ENCODE measurements at places on chromosomes 1 and 21.
A peak's percentile ranks its signal among the peaks of the same experiment; 100 is the strongest.

DNA sequence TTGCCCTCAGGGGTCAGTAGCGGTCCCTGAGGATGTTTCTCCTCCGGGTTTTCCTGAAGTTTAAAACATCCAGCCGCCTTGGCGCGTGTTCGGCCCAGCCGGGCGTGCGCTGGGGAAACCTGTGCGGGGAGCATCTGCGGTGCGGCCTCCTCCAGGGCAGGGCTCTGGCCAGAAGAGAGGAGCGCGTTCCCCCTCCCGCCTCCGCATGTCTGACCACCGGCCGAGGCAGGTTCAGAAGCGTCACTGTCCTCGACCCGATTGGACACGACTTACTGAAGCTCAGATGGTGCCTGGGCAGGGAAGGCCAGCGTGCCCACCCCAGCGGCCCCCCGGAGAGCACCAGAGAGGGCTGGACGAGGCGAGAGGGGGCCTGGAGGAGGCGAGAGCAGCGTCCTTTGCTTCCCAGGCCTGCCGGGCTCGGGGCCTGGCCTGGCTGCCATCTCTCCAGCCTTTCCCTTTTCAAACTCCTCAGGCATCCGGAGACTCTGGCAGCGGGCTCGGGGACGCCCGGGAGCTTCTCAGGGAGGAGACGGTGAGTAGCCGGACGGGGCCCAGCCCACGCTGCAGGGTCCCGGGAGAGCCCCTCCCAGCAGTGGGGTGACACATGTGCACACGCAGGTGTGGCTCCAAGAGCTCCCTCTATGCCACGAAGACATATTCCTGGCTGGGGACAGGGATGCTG, 67.1 kb downstream of the SLC19A1 start:
- no peak for DNase-seq

- DNase-seq: no peak
Observed at GRCh38 chr1:208089149-208089548, 155.0 kb downstream of the PLXNA2 start.

DNA sequence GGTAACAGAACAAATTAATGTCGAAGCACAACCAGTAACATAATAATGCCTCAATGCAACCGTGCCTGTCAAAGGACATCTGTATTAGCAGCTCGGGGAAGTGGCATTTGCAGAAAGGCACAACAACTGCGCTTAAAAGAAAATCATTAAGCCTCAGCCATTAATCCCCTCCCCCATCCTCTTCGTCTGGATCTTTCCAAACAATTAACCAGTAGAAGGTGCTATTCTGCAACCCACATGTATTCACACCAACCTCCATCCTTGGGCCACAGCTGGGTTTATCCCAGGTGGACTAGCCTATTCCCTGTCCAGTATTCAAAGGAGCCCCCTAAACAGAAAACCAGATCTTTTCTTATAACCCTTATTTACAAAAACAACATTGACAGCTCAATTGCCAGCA, 2.6 kb downstream of the RERE start:
- no peak for DNase-seq

GRCh38 chr1:6743189-6744101, 41.8 kb upstream of the CAMTA1 start:
- DNase-seq: no peak

DNA sequence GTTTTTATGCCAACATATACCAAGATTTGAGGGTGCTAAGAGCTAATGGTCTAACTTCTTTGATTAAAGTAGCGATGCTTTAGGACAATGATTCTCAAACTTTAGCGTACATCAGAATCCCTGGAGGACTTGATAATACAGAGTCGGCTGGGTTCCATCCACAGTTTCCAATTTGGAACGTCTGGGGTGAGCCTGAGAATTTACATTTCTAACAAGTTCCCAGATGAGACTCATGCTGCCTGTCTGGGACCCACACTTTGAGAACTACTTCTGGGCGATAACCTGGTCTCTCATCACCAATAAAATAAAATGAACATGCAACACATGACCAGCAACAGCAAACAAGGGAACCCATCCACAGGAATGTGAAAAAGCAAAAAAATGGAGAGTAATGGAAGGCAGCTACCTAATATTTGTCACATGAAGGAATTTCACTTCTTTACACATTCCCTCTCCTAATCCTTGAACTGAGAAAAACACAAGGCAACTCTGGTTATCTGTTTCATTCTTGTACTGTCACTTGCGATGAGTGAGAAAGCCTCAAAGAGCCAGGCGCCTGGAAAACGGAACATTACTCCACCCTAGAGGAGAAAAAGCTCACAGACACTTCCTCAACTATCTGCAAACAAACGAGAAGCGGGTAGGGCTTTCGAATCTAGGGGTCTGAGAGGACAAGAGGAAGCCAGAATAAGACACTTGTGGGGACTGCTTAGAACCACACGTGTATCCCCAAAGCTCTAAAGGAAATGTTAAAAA, 14.0 kb downstream of the HSF2BP start:
- no peak for DNase-seq

GRCh38 chr1:54640863-54641836, at the start of gene MROH7:
MROH7 (plus strand) TSS chr1:54641786; CDS start chr1:54652927, 11,141 bp downstream.
- DNase-seq: no peak

- no peak for DNase-seq
Observed at GRCh38 chr1:113938192-113938591, 9.1 kb downstream of the HIPK1 start.

- DNase-seq: no peak
Observed at GRCh38 chr1:17591814-17592430, 52.4 kb downstream of the ARHGEF10L start.

DNA sequence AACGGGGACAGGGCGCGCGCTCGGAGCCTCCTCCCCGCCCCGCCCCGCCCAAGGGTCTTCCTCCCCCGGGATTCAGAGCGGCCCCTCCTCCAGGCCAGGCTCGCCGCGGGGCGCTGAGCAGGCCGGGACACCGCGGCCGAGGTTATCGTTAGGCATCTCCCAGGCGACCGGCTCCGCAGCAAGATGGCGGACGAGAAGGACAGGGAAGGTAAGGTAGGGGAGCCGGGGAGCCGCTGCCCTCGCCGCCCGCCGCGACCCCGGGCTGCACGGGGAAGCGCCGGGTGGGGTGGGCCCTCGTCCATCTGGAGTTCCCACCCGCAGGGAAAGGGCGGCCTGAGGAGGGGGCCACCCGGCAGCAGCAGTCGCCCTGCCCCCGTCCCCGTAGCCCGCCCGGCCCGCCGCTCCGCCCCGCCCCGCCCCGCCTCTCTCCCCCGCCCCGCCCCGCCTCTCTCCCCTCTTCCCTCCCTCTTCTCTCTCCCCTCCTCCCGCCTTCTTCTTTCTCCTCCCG, 105.9 kb upstream of the HNRNPU start:
- DNase-seq: peak; percentile 28

- no peak for DNase-seq
Observed at GRCh38 chr1:170388489-170388888, 143.5 kb upstream of the GORAB start.

DNA sequence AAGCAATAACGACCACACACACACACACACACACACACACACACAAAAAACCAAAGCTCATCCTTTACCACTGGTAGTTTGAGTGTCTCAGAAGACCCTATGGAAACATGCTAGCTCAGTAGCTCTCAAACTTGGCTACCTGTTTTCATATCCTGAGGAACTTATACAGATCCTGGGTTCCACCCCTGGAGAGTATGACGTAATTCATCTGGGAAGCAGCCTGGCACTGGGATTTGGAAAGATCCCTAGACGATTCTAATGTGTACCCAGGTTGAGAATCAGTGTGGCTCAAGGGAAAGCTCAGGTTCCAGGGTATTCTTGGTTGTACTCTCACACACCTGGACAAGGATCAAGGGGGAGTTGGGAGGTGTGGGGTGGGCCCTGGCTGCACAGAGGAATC, 85.9 kb downstream of the SELENOF start:
- no peak for DNase-seq

DNA sequence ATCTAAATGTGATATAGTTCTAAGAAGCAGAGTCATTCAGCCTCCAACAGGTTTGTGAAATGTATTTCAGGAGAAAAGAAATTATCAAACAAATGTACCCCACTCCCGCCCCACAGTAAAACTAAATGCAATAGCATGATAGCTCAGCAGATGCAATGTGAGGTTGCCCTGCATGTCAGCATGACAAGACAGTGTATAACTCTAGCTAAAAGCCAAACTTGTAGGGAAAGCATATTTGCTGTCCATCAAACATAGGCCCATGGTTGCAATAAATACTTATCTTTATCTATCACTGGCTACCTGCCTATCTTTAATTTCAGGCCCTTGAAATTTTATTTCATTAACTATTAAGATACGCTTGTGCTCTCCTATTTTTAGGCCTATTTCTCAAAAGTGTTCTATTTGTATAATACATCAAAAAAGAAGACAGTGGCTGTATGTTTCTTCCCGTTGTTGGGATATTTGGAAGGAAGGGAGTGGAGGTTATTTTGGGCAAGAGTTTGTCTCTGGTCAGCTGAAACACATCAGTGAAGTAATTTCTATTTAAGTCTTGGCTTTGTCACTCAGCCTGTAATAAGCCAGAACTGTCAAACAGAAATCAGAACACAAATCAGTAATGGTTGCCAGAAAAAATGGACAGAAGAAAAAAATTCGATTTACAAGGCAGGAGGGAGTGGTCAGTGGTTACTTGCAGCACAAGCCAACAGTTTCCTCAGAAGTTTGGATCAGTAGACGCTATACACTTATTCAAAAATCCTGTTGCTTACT, 307.4 kb upstream of the ADGRL2 start:
- DNase-seq: no peak

- no peak for DNase-seq
Observed at GRCh38 chr1:209199822-209200221, 383.7 kb upstream of the CAMK1G start.

- no peak for DNase-seq
Observed at GRCh38 chr1:152656459-152656858, 6.7 kb upstream of the LCE2D start.

DNA sequence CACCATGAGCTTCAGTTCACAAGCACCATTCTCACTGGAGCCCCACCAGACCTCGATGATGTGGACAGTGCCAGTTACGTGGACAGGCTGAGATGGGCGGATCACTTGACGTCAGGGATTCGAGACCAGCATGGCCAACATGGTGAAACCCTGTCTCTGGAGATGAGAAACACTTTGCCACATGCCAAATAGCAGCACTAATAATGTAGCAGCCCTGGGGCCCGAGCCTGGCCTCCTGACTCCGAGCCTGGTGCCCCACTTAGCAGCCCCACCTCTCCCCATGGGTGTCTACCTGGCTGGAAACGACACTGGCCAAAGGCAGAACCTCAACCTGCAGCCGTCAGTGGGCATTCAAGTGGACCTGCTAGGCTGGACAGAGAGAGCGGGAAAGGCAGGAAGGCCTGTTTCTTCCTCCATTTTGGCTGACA, 129.1 kb downstream of the TOMM20 start:
- no peak for DNase-seq

DNA sequence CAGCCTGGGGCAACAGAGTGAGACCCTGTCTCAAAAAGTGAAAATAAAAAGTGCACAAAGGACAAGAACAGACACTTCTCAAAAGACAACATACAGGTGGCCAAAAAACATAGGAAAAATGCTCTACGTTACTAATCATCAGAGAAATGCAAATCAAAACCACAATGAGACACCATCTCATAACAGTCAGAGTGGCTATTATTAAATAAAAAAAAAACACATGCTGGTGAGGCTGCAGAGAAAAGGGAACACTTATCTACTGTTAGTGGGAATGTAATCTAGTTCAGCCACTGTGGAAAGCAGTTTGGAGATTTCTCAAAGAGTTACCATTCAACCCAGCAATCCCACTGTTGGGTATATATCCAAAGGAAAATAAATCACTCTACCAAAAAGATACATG, 173.2 kb downstream of the SMYD3 start:
- no peak for DNase-seq

GRCh38 chr1:79711001-79711431, 704.5 kb upstream of the ADGRL4 start:
- DNase-seq: no peak

- no peak for DNase-seq
Observed at GRCh38 chr1:205225901-205226765, 1.6 kb upstream of the TMCC2 start.

DNA sequence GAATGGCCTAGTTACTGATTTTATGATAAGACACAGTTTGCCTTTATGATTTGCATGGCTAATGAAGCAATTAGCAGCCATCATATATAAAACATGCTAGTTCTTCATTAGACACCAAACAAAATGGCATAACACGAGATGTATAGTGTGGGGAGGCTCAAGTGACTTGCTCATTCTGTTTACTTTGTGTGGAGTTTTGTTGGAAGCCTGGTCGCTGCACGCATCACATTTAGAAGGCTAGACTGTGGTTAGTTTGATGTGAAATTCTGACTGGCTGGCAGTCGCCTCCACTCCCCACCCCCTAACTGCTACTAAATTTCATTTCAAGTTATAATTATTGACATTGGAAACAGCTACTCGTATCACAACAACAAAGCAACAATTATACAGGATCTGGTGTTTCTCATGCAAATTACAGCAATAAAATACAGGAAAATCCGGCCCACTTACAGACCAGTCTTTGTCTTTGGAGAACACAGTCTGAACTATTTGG, 356.1 kb downstream of the LMO4 start:
- DNase-seq: no peak

DNA sequence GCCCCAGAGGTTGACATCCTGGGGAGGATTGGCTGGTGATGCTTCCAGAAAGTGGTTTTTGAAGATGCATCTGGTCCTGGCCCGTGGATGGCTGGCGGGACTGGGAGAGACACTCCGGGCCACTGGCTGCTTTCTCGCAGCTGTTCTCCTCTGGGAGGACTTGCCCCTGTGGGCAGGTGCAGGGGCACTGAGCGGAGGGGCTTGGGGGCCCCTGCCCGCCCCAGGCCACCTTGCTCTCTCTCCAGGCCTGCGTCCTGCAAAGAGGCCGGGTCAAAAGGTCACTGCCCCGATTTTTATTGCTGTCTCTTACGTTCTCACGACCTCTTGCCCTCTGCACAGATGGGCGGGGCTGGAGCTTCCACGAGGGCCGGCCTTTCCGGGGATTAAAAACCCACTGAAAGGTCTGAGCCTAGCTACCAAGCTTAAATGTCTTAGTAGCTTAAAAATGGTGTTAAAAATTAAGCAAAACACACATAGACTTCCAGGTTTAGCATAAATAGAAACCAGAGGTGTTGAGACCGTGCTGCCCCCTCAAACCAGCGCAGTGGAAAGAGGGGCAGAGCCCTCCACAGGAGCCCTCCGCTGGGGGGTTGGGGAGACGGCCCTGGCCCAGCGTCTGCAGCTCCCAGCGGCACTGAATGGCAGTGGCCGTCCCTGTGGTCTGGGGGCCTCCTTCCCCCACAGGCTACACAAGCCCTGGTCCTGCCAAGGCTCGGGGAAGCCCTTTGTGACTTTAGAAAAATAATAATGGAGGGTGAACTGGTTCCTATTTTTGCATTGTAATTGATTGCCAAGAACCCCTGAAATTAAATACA, 43.9 kb downstream of the SKI start:
- DNase-seq: no peak

- no peak for DNase-seq
Observed at GRCh38 chr1:170262276-170262939, 116.6 kb downstream of the NTMT2 start.

DNA sequence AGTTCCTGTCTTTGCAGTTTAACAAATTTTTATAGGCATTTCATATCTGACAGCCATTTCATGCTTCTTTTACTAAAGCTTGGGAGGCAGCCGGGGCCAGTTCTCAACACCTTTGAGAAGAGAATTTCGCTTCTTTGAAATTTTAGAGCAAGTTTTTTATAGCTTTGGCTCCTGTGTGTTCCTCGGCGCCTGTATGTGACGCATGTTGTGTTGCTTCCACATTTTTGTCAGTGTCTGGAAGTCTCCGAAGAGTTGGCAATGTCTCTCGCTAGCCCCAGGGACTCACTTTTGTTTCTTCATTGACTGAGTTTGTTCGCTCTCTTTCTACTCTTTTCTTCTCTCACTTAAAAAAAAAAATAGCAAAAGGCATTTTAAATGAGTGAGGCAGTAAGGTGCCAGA, 386.9 kb upstream of the PLXNA2 start:
- DNase-seq: no peak
